ENCODE measurements at places on chromosomes 7 and 10.

- DNase-seq: no peak
Observed at GRCh38 chr10:132117636-132118190, 52.0 kb downstream of the JAKMIP3 start.

DNA sequence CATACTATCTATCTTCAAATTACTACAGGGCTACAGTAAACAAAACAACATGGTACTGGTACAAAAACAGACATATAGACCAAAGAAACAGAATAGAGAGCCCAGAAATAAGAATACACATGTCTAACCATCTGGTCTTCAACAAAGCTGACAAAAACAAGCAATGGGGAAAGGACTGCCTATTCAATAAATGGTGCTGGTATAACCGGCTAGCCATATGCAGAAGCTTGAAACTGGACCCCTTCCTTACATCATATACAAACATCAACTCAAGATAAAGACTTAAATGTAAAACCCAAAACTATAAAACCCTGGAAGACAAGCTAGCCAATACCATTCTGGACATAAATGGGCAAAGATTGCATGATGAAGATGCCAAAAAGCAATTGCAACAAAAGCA is 1143.7 kb downstream of the DNAJB9 start:
- no peak for DNase-seq

DNA sequence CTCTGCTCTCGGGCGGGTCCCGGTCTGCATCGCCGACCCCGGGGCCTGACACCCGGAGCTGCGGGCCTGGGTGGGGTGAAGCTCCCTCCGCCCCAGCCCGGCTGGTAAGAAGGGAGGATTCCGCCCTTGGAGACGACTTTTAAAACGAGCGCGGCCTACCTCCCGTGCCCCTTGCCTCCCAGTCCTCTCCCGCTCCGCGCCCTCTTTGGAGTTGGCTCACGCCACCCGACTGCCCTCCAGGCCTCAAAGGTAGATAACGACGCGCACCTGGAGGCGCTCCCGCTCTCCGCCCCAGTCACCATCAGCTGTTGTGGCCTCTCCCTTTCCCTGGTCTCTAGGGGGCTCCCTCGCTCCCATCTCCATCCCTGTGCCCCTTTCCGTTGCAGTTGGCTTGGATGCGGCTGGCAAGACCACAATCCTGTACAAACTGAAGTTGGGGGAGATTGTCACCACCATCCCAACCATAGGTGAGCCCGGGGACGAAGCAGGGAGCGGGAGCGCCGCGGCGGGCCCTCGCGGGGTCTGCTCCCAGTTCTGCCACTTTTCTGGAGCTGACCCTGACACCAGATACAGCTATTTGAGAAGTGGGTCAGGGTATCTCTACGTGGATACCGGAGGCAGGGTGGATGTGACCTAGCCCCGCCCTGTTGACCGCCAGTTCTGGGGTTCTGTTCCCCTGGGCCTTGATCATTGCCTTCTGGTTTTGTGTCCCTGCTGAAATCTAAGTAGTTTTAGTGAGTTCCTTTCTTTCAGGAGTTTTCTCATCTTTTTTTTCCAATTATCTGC is 679 bp downstream of the ARF5 start:
- no peak for DNase-seq

DNA sequence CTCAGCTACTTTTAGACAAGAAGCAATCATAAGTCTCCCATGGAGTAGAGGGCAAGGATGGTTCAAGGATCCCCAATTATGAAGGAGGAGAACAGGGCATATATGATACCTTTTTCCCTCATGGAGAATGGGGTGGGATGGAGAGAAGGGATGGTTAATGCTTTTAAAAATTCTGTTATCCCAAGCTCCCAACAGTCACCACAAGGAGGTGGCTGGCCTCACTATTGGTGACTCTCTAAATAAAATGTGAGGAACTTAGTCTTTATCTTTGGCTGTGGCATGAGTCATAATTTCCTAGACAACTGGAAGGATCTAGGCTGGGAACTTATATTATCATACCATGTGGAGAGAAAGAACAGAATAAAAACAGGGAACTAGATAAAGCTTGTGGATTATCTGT is 297.0 kb downstream of the PHTF2 start:
- no peak for DNase-seq

- DNase-seq: no peak
Observed at GRCh38 chr7:21044384-21044783, 257.7 kb upstream of the SP8 start.

GRCh38 chr10:29063806-29064644 is 224.8 kb upstream of the LYZL1 start:
- DNase-seq: no peak

GRCh38 chr10:61973906-61974305 is 72.4 kb downstream of the ARID5B start:
- DNase-seq: no peak

DNA sequence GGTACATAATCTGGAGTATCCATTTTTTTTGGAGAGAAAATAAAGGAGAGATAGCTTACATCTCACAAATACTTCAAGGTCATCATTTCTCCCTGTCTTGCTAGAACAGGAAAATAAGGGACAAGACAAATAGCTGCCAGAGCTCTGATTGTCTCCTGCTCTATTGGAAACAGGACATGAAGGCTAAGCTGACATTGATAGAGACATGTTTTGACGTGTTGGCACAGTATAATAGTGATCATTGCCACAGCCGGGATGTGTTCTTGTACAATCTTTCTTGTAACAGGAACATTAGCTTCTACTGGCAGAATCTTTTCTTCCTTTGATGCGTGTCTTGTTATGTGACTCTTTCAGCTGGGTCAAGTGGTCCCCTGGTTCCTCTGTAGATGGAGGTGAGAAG is 279.3 kb upstream of the MTPN start:
- DNase-seq: no peak

DNA sequence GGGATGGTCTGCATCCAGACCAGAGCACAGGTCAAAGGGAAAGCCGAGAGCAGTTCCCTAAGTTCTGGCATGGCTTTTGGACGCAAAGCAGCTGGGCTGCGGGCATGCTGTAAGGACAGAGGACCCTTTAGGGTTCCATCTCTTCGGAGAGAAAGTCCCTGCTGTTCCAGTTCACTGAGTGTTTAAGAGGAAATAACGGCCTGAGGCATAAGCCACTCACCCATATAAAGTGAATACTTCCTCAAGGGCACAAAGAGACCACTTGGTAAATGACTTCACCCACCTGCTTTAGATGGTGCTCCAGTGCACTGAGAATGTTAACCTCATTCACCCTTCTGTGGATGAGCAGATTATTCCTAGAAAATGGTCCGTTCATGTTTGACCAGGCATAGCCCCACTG is 586.7 kb upstream of the GALNT17 start:
- no peak for DNase-seq

GRCh38 chr7:99784007-99784406 is at the start of gene CYP3A4:
Gene CYP3A4 (minus strand): TSS chr7:99784184. CDS start chr7:99784081, 103 bp downstream.
- DNase-seq: no peak

DNA sequence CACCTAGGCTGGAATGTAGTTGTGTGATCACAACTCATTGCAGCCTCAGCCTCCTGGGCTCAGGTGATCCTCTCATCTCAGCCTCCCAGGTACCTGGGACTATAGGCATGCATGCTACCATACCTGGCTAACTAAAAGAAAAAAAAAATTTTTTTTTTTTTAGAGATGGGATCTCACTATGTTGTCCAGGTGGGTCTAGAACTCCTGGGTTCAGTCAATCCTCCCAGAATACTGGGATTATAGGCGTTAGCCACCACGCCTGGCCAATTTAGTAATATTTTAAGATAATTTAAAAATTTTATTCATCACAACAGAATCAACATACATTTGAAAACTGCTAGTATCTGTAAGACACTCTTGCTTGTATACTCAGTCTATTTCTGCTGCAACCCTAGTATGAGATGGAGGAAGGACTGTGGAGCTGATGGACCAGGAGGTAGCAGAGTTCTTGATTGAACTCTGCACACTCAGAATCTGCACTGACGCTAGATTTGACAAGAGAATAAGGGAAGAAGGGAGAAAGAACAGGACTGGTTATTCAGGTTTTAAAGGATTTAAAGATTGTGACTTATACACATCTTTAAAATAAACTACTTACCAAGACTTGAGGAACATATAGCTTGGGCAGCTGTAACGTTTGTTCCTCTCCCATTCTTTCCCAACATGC is 57.6 kb downstream of the VCL start:
- DNase-seq: no peak

GRCh38 chr7:88806280-88807037 is 10.9 kb upstream of the TEX47 start:
- no peak for DNase-seq

DNA sequence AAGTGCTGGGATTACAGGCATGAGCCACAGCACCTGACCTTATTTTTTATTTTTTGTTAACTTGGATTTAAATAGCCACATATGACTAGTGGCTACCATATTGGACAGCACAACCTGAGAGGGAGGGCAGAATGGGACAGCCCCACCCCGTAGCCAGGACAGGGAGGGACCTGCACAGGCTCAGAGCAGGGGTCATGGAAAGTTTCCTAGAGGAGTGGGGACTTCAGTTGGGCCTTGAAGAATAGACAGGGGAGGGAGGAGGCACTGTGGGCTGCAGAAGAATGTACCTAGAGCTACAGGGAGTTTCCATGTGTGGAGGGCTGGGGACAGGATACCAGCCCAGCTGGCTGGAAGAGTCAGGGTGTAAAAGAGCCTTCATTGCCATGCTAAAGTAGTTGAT is 8.8 kb downstream of the TRIM8 start:
- DNase-seq: no peak

- no peak for DNase-seq
Observed at GRCh38 chr7:32379510-32380112, 110.6 kb downstream of the LSM5 start.

DNA sequence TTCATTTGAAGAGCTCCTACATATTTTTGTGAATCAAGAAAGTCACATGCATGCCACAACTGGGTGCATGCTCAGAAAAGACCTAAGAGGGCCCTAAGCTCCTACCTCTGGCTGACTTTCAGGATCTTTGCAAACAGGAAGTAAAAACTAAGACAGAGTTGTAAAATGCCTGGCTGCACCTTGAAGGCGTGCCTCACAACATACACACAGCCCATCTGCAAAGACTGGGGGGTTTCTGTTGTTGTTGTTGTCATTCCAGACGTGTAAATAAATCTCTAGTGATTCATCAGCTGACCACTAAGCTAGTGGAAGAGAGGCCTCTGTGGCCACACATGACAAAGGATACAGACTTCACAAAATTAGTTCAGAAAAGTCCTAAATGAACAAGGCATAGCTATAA is 31.8 kb downstream of the SMURF1 start:
- no peak for DNase-seq

- no peak for DNase-seq
Observed at GRCh38 chr7:6170571-6171531, 101.6 kb downstream of the CYTH3 start.

DNA sequence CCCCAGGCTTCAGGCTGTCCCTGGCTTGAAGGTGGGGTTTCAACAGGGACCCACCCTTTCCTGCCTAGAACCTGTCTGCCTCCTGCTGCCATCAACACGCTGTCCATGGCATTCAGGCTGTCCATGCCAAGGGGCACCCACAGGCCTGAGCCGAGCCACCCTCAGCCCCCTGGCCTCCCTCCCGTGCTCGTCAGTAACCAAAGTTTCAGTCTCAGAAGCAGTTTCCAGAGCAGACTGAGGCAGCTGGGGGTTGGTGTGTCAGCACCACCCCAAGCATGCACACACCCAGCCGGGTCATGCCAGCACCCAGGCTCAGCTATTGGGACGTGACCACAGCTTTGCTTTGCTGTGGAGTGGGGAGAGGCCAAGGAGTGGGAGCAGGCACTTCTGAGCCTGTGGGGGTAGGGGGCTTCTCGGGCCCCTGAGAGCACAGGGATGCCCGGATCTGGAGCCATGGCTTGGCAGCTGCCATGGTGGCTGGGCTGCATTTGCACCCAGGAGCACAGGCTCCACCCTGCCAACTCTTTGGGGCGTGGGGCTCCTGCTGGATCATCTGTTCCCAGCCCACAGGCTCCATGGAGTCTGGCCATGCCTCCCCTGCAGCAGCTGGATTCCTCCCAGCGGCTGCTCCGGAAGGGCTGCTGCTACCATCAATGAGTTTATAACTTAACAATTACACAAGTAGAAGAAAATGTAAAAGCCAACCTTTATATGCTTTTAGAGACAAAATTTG is 314.5 kb upstream of the SEMA3C start:
- DNase-seq: no peak

DNA sequence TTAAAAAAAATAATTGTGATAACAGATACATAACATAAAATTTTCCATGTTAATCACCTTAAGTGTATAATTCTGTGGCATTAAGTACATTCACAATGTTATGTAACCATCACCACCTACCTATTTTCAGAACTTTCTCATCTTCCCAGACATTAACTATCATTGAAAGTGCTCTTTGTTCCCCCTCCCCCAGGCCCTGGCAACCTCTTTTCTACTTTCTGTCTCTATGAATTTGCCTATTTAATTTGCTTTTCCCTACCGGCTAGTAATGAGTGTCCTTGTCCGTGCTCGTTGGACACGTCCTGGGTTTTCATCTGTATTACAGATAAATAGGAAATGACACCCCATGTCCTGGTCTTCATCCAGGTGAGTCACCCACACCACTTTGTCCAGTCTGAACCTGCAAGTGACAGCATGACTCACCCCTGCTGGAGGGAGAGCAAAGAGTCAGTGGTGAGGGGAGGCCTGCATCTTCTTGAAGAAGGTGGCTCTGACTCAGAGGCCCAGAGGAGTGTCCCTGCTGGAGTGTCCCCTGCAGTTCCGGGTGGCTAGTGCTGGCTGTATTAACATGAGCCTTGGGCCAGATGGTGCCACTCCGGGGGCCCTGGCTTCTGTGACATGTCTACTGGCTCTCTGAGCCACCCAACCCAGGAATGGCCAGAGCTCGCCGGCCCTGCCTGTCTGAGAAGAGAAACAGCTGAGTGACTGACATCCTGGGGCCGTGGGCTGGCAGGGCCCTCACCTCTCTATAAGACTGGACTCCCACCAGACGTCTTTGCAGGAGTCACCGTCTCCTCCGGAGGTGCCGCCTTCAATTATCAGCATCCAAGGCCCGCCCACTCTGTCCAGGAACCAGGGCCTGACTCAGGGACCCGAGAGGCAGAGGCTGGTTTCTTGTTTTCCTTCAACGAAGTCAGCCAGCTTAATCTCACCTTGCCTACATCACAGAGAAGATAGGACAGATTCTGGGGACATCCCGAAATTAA is 503.2 kb upstream of the MKI67 start:
- DNase-seq: no peak

DNA sequence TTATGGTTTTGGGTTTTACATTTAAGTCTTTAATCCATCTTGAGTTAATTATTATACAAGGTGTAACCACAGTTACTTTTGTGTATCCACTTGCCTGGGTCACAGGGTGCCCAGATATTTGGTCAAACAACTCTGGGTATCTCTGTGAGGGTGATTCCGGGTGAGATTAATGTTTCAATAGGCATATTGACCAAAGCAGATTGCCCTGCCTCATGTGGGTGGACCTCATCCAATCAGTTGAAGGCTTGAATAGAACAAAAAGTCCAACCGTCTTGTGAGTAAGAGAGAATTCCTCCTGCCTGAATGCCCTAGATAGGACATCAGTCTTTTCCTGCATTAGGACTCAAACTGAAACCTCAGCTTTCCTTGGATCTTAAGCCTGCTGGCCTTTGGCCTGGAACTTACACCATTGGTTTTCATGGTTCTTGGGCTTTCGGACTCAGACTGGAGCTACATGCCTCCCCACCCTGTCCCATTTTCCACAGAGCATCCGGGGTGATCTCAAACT is 68.9 kb upstream of the ST8SIA6 start:
- no peak for DNase-seq

Data from esophagus squamous epithelium (tissue), 5 donors.